ENCODE measurements at places on chromosomes 12 and 14.
A peak's percentile ranks its signal among the peaks of the same experiment; 100 is the strongest.

DNA sequence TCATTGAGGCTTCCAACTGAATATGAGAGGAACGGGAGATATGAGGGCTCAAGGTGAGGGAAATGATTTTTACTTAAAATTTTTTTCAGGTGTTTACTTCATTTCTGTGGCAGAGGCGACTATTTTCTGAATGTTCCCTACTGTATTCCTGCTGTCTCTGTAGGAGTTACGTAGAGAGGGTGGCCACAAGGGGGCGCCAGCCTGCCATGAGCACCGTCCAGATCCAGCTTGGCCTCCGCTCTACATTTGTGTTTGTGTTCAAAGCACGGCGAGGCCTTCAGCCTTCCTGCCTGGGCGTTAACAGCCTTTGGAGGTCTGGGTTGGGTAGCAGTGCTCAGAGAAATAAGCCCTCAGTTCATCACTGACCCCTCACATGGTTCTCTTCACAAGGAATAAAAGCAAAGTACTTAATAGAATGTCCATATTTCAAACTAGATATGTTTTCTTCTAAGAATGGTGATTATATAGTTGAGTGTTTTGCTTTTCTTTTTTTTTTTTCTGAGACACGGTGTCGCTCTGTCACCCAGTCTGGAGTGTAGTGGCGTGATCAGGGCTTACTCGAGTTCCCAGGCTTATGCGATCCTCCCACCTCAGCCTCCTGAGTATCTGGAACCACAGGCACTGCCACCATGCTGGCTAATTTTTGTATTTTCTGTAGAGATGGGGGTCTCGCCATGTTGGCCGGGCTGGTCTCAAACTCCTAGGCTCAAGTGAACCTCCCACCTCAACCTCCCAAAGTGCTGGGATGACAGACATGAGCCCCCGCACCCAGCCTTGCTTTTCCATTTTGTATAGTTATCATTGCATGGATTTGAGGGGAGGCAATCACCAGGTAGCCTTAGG is 22.3 kb downstream of the CKB start:
- peak; percentile 73 for DNase-seq

DNA sequence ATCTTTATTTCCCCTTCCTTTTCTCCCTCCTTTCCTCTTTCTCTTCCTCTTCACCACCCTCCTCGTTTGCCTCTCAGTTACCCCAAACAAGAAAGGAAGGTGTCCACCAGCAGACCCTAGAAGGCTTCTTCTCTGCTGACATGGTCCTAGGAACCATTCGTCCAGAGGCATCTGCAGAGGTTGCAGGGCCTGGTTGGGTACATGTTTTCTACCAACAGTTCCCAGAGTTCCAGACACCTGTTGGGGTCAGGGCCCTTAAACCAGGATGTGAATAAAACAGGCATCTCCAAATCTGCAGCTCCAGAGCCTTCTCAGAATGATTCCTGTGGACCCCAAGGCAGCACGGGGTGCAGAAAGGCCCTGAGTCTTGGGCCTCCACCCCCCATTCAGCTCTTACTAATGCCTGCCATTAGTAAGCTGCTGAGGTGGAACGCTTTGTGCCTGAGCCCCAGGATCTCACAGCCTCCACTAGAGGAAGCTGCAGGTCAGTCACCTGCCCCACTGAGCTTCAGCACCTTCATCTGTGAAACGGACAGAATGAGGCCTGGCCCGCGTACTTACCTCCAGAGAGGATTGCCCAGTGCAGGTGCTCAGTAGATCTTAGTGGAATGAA is 130.4 kb downstream of the DICER1 start:
- no peak for DNase-seq

- DNase-seq, result no peak
Observed at GRCh38 chr14:32358781-32359180, 29.7 kb downstream of the AKAP6 start.

GRCh38 chr14:35949920-35950513 is 123.9 kb downstream of the BRMS1L start:
- DNase-seq, result no peak

DNA sequence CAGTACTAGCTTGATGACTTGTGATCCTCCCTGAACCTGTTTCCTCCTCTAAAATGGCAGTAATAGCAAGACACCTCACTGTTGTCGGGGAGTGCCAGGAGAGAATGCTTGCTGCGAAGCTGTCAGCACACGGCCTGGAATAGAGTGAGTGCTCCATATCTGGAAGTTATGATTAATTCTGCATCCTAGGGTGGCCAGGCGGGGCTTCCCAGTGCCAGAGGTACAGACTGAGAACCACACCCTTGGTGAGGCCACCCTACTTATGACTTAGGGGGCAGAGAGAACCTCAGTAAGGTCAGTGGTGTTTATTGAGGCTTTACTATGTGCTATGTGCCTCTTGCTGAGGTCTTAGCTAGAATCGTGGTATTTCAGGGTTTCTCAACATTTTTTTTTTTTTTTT is 20.1 kb downstream of the MORN3 start:
- DNase-seq, result no peak

GRCh38 chr12:52191841-52192791 is at the start of gene KRT80:
Gene KRT80 (minus strand): TSS chr12:52192014. CDS start chr12:52191902, 112 bp downstream.
- no peak for DNase-seq

GRCh38 chr14:48747561-48748089 is 838.6 kb downstream of the RPS29 start:
- DNase-seq, result no peak

- no peak for DNase-seq
Observed at GRCh38 chr12:26696048-26696612, 136.9 kb downstream of the ITPR2 start.

DNA sequence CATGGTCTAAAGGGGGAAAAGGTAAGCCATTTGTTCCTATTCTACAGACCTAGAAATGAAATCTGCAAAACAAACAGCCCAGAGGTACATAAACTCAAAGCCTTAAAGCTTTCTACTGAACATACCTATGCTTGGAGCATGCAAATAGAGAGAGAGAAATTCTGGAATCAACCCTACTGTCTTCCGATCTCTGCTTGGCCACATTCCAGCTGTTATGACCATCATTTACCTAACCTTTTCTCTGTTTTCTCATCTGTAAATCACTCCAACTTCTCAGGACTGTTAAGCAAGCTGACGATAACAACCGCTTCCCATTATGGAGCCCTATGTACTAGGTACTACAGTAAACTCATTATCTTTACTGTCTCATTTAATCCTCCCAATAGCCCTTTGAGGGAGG is 126.3 kb downstream of the CCDC60 start:
- DNase-seq, result no peak

DNA sequence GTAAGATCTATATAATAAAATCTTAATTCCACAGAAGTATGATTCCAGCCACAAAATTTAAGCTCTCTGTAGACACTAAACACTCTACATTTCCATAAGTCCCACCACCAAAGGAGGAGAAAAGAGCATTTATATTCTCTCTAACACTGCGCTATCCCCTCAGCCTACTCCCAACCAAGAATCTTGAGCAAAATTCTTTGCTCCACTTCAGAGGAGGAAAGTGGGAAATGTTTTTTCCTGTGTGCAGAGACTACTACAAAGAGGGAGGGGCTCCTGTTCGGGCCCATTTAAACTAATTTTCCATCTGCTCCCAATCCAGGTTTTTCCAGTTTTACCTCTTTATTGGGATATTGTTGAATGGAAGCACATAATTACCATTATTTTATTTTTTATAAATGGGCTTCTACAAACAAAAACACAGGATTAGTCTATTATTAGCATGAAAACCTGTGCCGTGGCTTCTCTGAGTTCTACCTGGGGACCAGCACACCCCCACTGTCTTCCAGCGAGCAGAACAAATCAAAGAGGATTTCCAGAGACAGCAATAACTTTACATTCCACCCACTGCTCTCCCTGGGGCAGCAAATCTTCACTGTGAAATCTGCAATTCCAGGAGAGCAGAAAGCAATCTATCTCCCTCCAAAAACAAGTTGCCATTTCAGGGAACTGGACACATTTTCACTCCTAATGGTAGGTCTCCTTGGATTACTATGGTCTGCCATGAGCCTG is 174.0 kb downstream of the DAD1 start:
- DNase-seq, result no peak

GRCh38 chr14:50452979-50453705 is 56.5 kb upstream of the CDKL1 start:
- no peak for DNase-seq

GRCh38 chr12:99002731-99003130 is 357.6 kb downstream of the APAF1 start:
- DNase-seq, result no peak

- DNase-seq, result no peak
Observed at GRCh38 chr14:72732022-72732780, 161.7 kb downstream of the DPF3 start.

GRCh38 chr14:24123424-24124417 is 6.7 kb upstream of the FITM1 start:
- no peak for DNase-seq

DNA sequence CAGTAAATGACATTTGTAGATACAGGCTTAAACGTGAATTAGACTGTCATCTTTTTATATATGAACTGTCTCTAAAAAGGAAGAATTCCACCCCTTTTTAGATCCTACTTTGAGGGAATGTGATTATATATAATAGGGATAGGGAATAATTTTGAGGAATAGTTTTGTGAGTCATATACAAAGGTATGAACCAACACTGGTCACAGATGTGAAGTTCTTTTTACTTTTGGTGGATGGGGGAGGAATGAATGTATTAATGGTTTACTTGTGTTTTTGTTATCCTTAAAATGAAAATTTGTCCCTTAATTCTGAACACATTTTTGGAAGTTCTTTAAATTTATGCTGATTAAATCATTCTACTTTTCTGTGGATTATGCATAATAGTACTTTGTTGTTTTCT is 30.4 kb downstream of the FRS2 start:
- no peak for DNase-seq

- DNase-seq, result no peak
Observed at GRCh38 chr14:87908550-87908949, 84.4 kb downstream of the GALC start.

DNA sequence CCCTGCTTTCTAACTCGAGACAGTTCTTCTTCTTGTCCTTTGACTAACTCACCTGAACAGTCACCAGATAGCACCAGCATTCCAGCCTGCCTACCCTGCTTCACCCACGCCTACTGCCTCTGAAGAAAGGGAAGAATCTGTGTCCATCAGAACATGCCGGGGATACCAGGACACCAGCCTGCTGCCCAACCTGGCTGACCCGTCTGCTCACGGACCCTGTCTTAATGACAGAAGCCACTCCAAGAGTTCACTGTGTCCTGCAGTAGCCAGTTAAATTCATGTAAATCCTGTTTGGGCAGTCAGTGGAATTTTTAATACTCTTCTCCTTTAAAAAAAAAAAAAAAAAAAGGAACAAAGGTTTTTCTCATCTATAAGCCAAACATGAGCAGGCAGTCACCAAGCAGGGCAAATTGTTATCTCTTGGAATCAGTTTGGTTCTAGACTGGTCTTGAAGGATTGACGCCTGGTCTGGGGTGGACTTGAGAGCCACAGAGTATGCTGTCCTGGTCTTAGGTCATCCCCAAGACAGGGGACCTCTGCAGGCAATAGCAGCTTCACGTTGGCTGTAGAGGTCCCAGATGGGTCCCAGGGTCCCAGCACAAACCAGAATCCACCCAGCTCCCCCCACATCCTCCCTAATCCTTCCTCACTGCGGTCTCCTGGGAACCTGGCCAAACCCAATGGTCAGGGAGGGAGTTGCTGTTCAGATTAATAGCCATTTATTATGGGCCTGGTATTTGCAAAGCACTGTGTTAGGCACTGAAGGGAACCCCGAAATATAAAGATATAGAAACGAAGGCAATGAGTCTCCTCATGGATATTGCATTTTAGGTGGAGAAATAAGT is 181.1 kb upstream of the HIF1A start:
- DNase-seq, result no peak

GRCh38 chr12:66620026-66620425 is 58.9 kb downstream of the GRIP1 start:
- no peak for DNase-seq

- no peak for DNase-seq
Observed at GRCh38 chr14:41037388-41037787, 569.3 kb upstream of the LRFN5 start.

DNA sequence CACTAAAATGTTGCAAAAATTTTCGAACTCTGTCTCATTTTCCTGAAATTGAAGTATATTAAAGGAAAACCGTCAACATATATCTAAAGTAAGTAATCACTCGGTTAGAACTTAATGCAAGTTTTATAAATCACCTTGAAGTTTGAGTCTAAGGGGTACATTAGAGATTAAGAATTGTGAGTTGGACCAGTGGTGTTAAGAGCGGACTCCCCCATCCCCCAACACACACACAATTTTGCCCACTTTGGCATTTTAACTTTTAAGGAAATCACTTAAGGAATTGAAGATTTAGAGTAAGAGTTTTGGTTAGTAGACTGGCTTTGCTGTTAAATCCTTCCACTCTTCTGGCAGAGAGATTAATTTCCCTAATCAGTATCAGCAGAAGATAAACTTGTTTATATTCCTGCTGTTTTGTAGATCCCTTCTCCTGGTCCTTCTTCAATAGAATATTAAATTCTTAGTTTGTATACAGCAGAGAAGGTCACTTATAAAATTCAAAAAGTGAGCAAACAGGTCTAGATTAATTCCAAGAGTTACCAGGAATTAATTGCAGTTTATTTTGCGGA is 1.5 kb downstream of the HIF1A start:
- DNase-seq, result no peak

GRCh38 chr12:2221030-2221621 is 168.3 kb downstream of the CACNA1C start:
- DNase-seq, result no peak

GRCh38 chr12:104280717-104281458 is 22.7 kb upstream of the EID3 start:
- DNase-seq, result no peak

DNA sequence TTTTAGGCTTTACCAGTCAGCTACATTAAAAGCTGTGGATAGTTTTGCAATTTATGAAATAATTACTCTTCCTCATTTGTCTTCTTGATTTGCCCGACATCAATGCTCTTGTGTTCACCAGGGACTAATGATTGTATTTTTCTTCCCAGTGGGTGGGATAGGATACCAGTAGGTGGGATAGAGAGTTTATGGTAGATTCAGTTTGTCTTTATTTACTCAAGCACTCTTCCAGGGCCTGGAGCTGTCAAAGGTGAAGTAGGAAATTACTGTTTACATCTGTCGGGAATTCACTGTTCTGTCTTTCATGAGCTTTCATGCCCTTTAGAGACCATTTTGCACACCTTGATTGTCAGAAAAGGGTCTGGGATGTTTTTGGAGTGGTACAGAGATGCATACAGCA is 36.6 kb downstream of the ETV6 start:
- DNase-seq, result no peak

DNA sequence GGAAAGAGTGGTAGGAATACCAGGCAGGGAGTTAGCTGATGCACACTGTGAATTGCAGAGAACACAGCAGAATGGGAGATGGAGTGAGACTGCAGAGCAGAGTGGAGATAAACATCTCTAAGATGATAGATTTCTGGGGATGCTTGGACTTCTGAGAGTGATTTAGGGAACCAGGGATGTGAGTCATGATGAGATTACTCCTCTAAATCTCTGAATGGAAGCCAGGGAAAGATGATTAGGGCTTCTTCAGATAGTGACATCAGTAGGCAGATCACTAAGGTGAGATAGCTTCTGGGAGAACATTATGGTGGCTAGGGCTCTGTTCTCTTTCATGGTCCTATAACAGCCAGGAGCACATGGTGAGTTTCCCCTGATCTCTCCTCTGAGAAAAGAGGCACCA is 501.5 kb upstream of the USP15 start:
- DNase-seq, result no peak

Data from HuH-7 (cell line).